ENCODE measurements at places on chromosomes 6 and 20.

GRCh38 chr6:47377971-47378370, 68.3 kb upstream of the TNFRSF21 start:
- DNase-seq, result no peak

- DNase-seq, result no peak
Observed at GRCh38 chr6:150503586-150504339, 95.9 kb upstream of the PLEKHG1 start.

GRCh38 chr6:25248123-25248522, 31.1 kb upstream of the CARMIL1 start:
- DNase-seq, result peak; percentile 37

DNA sequence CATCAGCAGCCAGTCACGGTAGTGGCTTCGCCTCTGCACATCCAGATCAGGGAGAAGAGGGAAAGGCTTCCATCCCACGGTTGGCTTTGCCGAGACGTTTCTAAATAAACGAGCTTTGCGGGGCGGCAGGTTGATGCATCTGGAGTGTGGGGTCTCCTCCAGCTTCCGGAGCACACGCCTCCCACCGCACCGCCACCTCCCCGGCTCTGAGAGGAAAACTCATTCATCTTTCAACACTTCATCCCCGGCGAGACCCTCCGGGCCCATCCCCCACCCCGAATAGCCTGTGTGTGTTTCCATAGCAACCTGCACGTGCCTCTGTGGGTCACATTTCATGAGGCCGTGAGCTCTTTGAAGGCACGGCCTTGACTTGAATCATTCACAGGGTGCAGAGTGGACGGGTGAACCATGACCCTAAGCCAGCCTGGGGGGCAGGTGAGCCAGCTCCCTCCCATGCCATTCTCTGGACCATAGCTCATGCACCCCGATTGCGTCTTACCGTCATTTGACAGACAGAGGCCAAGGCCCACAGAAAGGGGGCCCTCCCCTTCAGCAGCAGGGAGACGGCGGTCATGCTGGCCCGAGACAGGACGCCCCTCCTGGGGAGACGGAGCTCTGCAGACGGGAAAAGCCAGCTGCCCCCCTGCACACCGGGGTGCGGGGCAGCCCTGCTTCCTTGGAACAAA, 16.2 kb upstream of the CHRNA4 start:
- DNase-seq, result no peak

- no peak for DNase-seq
Observed at GRCh38 chr6:75842732-75843131, 93.7 kb downstream of the MYO6 start.

GRCh38 chr6:138443979-138444378, 40.0 kb downstream of the HEBP2 start:
- no peak for DNase-seq

DNA sequence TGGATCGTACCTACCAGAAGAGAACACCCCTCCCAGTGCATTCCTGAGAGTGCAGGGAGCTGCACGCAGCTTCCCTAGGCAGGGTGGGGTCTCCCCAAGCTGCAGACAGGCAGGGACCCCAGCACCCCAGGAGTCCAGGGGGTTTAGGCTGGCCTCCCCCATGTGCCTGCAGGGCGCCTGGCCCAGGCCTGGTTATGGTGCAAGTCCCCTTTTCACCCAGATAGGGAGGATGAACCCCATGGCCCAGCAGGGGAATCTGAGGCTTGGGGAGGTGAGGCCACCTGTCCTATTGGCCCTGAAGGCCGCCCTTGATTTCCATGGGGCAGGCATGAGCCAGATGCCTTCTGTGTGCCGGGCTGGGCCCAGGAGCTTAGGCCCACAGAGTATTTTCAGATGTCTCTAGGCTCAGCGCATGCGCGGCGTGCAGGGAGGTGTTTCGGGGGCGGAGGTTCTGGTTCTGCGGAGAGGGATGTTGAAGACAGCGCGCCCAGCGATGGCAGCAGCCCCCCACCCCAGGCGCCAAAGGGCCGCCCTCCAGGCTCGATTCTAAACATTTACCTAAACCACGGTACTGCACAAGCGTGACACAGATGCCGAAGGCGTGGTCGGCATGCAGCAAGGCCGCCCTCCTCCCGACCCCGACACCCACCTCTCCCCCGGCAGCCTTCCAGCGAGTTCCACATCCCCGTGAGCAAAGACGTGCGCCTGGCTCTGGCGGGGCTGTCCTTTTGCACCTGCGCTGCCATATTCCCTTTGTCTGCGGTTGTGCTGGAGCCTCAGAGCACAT, 29.4 kb downstream of the COL20A1 start:
- no peak for DNase-seq

- no peak for DNase-seq
Observed at GRCh38 chr6:8275667-8276066, 159.7 kb downstream of the SLC35B3 start.

DNA sequence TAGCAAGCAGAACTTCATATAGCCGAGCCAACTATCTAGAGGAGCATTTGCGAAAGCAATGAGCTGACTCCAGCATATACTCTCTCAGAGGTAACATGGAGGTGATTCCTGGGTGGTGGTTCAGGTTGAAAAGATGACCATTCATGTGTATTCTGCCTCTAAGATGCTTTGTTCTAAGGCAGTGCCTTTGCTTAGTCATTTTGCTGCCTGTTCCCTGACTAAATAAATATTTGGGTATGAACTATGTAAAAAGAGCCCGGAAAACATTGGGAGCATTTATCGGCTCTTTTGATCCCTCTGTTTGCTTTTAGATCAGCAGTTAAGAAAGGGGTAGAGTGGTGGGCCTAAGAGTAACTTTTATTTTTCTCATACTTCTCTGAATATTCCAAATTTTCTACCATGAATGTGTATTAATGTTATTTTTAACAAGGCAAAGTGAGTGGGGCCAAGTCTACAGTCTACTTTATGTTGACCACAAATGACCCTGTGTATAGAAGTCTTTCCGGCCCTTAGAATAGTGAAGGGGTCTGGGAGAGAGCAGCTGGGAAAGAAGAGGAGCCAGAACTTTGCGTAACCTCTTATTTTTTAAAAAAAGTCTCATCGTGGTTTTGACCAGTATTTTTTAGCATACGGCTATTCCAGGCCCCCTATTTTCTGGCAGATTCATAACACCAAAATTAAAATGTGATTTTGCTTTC, 206.5 kb upstream of the EYA4 start:
- no peak for DNase-seq

- DNase-seq, result no peak
Observed at GRCh38 chr20:36097337-36098151, 57.0 kb upstream of the EPB41L1 start.

DNA sequence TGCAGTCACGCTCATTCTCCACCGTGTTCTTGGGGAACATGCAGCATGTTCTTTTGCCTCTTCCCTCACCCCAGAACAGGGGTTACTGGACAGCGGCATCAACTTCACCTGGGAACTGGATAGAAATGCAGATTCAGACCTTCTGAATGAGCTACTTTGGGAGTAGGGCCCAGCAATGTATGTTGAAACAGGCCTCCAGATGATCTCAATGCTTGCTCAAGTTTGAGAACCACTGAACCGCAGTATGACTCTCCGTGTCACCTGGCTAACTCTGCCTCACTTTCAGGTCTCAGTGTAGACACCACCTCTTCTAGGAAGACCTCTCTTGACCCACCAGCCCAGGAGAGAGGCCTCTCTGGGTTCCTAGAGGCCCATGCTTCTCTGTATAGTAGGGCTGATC, 4.9 kb downstream of the TRIB3 start:
- no peak for DNase-seq

DNA sequence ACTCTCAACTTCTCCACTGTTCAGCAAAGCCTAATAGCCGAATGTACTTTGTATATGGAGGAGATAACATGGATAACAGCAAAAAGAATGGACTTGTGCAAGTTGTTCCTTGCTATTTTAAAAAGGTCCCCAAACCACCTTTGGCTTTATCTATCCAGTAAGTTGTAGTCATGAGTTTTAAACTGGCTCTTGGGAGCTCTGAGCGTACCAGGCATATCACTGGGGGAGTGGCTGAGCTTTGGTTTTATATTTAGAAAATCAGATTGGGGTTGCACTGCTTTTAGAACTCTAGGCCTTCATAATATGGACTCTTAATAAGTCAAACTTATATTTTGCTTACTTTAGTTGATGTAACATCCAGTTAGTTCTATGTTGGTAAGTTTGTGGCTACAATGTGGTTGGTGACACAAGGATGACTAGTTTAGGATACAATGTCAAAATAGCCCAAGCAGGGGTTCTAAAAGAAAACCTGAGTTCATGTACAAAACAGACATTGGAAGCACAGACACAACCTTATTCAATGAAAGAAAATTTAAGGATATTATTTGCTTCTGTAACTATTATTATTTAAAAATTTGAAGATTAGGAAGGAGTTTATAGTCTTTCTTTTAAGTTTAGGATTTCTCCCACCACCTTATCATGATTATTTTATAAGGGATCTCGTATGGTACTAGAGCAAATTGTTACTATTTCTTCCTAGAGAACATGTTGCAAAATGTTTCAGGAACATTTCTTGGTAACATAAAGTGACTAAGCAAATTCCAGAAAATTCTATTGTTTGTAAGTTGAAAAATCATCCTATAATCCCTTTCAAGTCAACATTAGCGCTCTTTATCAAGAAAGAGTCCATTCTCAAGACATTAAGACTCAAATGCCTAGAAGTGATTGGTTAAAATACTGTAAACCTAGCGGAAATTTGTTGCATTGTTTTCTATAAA, 165.8 kb upstream of the SUPT3H start:
- peak; percentile 11 for DNase-seq

DNA sequence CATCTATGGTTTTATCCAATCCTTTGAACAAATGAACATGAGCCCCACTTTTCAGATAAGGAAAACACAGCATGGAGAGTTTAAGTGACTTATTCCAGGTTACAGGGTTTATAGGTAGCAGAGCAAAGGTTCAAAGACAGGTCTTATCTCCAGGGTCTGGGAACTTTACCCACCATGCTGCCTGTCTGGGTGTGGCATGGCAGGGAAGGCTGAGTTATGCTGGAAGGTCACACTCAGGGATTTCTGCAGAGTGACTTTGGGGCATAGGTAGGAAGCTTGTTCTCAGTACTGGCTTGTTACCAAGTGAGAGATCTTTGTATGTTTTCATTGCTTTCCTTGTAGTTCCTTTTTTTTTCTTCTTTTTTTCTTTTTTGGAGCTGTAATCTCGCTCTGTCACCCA, 1.8 kb downstream of the ZNF831 start:
- DNase-seq, result no peak

- DNase-seq, result no peak
Observed at GRCh38 chr6:125271486-125272159, 30.1 kb downstream of the HDDC2 start.

DNA sequence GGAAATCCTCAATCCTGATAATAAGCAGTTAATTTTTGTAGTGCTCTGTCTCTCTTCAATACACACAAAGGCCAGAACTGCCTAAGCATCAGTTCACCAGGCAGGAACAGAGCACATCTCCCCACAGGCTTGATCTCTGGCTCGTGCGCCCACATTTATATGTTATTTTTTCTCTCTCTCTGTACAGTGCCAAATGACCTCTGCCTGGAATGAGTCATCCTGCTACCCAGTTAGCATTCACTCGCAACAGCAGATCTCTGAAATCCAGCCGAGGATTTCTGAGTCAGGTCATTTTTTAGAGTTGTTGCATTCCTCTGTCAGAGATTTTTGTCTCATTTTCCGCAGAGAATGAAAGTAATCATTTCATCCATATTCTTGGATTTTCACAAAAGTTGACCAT, 107.1 kb downstream of the COL12A1 start:
- DNase-seq, result peak; percentile 79

DNA sequence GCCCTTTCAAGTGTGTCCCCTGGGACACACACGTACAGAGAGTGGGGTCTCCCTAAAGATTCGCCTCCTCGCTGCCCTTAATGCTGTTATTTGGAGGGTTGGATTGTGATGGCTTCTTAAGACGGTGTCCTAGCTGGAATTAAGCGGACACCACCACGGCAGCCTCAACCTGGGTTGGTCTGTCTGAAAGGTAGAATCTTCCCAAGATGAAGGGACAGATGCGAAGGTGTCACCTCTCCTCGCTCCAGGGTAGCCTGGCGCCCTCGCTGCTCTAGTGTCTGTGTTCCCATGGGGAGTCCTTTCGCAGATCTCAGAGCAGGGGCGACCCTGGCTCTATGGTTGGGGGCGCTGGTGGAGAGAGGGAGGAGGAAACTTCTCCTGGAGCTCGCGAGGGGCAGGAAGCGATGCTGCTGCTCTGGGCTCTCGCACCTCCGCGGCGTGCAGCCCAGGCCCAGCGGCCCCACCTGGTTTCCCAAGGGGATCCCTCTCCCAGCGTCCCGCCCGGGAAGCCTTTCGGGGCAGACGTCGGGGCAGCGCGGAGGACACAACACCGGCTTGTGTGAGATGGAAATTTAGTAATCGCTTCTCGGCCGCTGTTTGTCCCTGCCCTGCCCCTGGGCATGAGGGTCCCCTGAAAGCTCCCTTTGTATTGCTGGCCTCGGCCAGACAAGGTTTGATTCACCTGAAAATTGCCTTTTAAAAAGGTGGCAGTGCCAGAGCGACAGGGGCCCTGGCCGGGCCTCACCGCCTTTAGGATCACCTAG, 1.7 kb downstream of the RSPO3 start:
- DNase-seq, result no peak

GRCh38 chr6:83061190-83061589, 4.5 kb downstream of the UBE3D start:
- no peak for DNase-seq

GRCh38 chr6:170200458-170200891, 90.4 kb downstream of the DLL1 start:
- DNase-seq, result no peak

DNA sequence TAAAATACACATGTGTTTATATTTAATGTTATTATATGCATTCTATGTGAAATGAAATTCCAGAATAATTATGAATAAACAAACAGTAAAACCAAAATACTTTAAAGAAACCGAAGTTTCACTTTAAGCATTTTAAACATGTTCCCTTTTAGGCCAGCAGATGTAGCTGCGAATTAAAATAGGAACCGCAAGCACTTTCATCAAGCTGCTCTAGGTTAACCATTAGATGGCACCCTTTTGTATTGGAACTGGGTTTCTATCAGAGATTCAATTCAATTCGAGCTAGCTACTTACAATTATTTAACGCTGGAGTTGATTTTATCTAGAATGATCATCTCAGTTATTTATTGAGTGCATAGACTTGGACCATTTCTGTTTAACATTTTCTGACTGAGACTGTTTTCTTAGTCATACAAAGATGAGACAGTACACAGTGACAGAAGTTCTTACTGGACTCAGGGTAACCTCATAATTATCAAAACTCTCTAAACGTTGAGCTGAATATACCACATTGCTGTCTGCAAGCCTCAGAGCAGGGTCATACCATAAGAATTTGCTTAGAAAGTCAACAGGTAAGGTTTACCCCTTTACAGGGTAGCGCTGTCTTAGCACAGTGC, 8.5 kb downstream of the TMEM242 start:
- DNase-seq, result peak; percentile 53

DNA sequence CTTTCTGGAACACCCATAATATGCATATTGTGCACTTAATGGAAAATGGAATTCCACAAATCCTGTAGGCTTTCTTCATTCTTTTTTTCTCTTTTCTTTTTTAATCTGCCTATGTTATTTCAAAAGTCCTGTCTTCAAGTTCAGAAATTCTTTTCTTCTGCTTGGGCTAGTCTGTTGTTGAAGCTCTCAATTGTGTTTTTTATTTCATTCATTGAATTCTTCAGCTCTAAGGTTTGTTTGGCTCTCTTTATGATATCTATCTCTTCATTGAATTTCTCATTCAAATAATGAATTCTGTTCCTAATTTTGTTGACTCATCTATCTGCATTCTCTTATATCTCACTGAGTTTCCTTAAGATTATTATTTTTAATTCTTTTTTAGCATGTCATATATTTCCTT, 10.1 kb downstream of the SPINT4 start:
- no peak for DNase-seq

GRCh38 chr6:75643173-75643572, 41.5 kb downstream of the SENP6 start:
- peak; percentile 1 for DNase-seq

Measured in AG08396 (cell line).